ENCODE measurements at places on chromosomes 3 and 15.

DNA sequence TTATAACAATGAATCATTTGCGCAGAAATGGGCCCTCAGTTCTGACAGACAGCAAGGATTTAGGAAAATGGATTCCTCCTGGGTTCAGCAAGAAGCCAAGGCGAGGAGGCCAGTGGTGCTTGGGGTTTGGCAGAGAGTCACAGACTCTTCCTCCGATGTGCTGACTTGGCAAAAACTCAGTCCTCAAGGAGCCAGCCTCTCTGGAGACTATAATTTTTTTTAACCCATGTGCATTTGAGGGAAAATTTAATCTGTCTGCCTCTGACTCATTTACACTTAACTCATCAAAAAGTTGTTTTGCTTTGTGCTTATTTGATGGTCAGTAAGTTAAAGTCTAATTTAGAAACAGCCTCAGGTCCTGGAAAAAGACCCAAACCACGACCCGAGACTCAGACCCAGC is 34.2 kb upstream of the SLC24A5 start:
- no peak for DNase-seq

DNA sequence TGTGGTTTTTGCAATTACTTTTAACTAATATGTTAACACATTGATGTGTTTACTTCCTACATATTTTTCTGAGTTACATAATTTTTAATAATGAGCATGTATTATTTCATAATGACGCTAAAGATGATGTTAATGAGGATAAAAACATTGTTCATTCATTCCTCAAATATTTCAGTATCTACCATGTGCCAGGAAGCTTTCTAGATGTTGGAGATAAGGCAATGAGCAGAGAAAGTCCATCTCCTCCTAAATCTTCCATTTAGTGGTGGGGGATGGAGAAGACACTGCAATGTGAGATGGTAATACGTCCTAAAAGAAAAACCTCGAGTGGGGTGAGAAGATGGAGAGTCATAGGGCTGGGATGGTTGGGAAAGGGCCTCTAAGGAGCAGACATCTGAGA is 132.7 kb downstream of the MYLK start:
- DNase-seq, result no peak

GRCh38 chr3:100891827-100892226 is 101.4 kb downstream of the ABI3BP start:
- no peak for DNase-seq

DNA sequence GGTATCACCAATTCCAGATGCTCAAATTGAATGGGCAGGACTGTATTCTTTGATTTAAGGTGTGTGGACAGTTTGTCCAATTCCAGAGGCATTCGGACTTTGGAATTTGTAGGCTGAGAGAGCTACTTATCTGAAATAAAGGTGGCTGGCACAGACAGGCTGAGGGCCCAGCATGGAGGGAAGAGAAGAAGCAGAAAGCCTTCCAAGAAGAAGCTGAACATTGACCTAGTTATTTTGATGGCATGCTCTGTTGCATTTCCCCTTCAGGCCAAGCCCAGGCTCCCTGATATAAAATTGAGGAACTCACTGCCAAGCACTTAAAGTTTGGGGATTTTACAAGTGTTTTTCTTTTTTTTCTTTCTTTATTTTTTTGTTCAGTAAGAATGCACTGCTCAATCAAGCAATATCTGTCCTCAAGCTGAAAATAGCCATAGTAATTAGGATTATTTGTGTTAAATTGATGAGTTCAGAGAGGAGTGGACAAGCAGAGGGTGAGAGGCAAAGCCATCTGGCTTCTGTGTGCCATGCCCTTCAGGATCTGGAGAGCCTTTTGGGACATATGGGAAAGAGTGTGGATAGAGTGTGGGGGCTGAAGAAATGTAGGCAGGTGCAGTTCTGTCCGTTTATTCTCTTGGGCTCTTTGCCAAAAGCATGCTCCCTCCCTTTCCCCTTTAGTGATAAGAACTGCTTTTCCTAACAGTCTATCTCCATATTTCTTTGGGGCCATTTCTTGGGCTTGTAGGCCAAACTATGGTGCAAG is 148.9 kb downstream of the OXSM start:
- no peak for DNase-seq

GRCh38 chr15:70321172-70321819 is 223.6 kb upstream of the TLE3 start:
- DNase-seq, result no peak

- DNase-seq, result peak; percentile 46
Observed at GRCh38 chr3:25582242-25582641, 82.5 kb downstream of the TOP2B start.

- DNase-seq, result no peak
Observed at GRCh38 chr15:31373096-31373865, 46.6 kb downstream of the KLF13 start.

GRCh38 chr3:142209655-142210054 is 15.7 kb downstream of the GK5 start:
- DNase-seq, result peak; percentile 8

GRCh38 chr3:184167786-184168185 is 6.9 kb upstream of the AP2M1 start:
- no peak for DNase-seq

- no peak for DNase-seq
Observed at GRCh38 chr3:195034101-195034500, 236.9 kb downstream of the XXYLT1 start.

GRCh38 chr3:84082726-84083125 is 876.1 kb upstream of the CADM2 start:
- no peak for DNase-seq

GRCh38 chr3:48569808-48570450 is 6.3 kb upstream of the UCN2 start:
- DNase-seq, result no peak

- no peak for DNase-seq
Observed at GRCh38 chr3:155714295-155714718, 30.6 kb downstream of the PLCH1 start.

- DNase-seq, result no peak
Observed at GRCh38 chr3:37492977-37493471, 318.6 kb upstream of the LRRFIP2 start.

GRCh38 chr3:174737966-174738365 is 121.2 kb upstream of the NAALADL2 start:
- DNase-seq, result no peak

- DNase-seq, result no peak
Observed at GRCh38 chr3:103306104-103306503, 871.3 kb downstream of the ZPLD1 start.

- DNase-seq, result no peak
Observed at GRCh38 chr3:66449411-66449974, 51.3 kb downstream of the LRIG1 start.

Data from SW 1271 (cell line).